ENCODE measurements at places on chromosomes 11 and 22. TPM values are rescaled to one million over a fixed set of nuclear protein-coding genes. Genes with fewer than 3 reads are reported as not detected.
A peak's percentile ranks its signal among the peaks of the same experiment; 100 is the strongest.

DNA sequence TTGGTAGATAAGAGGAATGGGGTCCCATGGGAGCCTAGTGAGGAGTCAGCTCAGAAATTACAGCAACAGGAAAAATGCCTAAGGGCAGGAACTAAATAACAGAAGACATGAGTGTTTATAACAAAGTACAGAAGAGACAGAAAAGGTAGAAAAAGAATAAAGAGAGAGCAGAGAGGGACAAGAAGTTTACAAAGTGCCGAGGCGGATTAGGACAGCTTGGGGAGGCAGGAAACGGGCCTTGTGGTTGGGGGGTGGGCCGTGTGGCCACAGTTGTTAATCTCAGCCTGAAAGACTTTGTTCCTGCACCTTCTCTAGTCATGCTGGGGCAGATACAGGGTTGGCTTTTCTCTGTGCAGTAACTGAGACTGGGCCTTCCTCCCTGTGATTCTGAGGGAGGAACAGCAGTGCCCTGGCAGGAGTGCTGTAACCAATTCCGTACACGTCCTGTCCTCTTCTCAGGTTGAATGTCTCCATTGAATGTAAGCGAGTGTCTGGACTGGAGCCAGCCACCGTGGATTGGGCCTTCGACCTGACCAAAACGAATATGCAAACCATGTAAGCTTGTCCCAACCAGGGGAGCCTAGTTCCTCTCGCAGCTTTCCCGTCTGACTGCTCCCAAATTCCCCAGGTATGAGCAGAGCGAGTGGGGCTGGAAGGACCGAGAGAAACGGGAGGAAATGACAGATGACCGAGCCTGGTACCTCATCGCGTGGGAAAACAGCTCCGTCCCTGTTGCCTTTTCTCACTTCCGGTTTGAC, 13.2 kb downstream of the NAA40 start:
- no peak for DNase-seq

- no peak for DNase-seq
These were observed 15.4 kb upstream of the HYLS1 start for GRCh38 chr11:125872138-125872491.

The SMTNL1 gene
- total RNA-seq: 0.28 TPM

- no peak for DNase-seq
These were observed 169.7 kb downstream of the CEP164 start for GRCh38 chr11:117497206-117497951.

- no peak for DNase-seq
These were observed 16.0 kb downstream of the PLCB3 start for GRCh38 chr11:64267207-64267945.

The FERMT3 gene
- total RNA-seq: 0.31 TPM

- DNase-seq: no peak
These were observed 41.6 kb downstream of the PITPNB start for GRCh38 chr22:27877501-27877900.

The MS4A12 gene
- not detected for total RNA-seq

The RAG2 gene
- 0.15 TPM for total RNA-seq

GRCh38 chr11:86486261-86487030, 111.8 kb downstream of the CCDC81 start:
- no peak for DNase-seq

The ELF5 gene
- total RNA-seq: not detected

DNA sequence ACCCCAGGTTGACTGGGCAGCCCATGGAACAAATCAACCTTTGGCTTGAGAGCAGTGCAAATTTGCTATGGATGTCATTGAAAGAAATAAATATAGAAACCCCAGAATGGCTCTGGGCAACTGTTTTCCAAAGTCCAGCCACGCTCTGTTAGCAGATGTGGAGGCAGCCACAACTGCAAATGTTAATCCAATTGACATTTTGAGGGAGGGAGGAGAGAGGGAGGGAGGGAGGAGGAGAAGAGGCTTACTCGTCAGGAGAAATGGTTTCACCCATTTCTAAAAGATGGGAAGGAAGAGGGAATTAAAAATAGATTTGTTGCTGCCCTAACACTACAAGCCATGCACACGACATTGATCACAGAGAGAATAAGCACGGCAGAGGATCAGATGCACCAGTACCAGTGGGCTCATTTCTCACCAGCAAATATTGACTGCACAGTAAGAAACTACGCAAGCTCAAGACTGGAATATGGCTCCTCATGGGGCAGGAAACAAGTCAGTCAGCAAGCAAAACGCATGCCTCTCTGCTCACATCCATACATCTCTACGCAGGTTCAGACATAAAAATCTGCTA, 229.1 kb downstream of the LARGE1 start:
- DNase-seq: no peak

The OR6X1 gene
- total RNA-seq: not detected

DNA sequence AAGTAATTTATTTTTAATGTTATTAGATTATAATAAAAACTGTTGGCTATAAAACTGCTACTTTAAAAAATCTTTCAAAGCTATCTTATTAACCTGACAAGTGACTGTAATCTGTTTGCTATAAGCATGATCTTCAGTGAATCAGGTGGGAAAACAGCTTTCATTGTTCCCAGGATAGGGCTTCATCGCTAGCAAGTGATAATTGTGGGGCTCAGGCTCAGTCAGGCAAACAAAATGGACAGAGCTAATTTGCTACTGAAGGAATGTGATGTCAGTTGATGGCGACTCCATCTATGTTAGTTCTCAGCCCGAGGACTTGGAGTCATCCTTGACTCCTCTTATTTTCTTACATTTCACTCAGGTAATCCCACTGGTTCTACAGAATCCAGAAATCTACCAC, 125.0 kb downstream of the RASSF10 start:
- peak; percentile 37 for DNase-seq
